ENCODE measurements at places on chromosomes 16 and 17.

- DNase-seq: no peak
Measured at GRCh38 chr17:42459256-42459800, 650 bp downstream of the ATP6V0A1 start.

- no peak for DNase-seq
Measured at GRCh38 chr17:57355090-57355859, 99.0 kb downstream of the MSI2 start.

GRCh38 chr16:85148931-85149330 is 36.7 kb upstream of the CIBAR2 start:
- no peak for DNase-seq

DNA sequence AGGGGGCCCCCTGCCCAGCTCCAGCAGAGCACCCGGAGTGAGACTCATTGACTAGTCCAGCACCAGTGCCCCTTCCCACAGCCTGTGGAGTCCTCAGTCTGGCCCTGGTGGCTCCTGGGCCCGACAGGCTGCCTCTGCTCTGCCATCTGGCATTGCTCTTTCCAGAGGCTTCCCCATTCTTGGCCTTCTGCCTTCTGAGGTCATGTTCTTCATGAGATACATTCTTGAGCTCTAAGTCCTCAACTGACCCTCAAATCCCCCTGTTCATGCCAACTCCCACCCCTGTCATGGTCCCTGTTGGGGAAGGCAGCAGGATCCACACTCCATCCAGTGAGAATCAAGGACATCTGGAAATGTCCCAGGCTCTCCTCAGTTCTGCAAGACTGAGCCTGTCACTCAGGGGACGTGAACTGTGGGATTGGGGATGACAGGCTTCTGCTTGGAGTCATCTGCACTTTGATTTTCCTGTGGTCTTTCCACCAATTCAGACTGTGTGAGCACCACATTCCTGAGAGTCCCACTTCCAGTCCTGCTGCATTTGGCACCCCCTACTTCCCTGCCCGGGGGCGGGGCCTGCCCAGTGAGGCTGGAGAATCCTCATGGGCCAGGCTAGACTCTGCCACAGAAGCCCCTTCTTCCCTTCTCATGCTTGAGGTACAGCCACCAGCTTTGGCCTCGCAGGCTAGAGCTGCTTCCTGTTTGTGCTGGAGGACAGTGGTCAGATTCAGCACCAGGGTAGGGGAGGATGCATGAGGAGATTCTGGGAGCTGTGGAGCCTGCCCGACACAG is 2.7 kb downstream of the TRPV2 start:
- DNase-seq: no peak

DNA sequence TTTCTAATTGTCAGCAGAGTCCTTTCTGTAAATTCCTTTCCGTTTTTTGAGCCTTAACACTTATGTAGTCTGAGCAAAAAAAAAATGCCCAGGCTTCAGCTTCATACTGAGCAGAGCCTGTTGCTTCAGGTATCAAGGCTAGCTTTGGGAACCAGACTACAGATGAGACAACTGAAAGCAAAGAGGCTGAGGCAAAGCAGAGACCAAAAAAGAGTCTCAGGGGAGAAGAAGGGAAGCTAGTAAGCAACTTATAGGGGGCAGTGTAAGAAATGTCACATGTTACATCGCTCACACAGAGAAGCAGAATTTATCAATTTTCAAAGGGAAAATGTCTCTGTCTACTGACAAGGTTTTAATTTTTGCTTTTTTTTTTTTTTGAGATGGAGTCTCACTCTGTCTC is 3.3 kb downstream of the HASPIN start:
- no peak for DNase-seq

- DNase-seq: no peak
Measured at GRCh38 chr17:29140051-29140621, 40.1 kb downstream of the MYO18A start.

DNA sequence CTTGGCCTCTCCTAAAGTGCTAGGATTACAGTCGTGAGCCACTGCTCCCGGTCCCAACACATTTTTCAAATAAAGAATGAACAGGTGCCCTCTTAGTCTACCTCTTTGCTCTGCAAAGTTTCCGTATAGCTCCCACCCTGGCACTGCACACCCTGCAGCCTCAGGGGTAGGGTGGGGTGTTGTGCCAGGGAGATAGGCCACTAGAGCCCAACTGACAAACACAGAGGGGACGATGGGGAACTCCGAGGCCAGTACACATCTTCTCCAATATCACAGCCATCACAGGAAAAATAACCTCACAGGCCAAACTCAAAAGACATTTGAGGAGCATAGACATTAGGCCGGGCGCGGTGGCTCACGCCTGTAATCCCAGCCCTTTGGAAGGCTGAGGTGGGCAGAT is 2.7 kb upstream of the SLC12A4 start:
- no peak for DNase-seq

DNA sequence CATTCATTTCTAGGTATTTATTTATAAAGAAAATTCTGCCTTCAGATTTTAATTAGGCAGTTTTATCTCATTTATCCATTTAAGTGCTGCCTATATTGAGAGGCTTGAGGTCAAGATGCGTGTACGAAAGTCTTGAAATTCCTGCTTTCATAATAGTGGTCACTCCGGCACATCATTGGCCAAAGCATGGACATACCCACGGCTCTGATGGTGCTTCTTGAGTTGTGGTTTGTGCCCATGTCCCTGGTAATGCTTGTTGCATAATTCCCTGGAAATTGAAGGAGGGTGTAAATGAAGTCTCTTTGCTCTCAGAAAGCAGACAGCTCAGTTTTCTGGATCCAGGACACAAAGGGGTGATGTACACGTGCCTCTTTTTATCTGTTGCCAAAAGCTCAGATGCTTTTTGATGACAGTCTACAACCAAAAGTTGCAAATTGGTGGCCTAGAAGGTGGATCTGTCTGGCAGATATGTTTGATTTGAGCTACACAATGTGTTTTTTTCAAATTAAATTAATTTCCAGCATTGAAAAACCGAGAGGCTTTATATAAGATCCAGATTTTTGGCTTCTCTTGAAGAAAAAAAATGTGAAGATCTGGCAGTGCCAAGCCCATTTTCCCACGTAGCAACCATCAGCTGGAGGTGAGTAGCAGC is 94.4 kb downstream of the SHISA9 start:
- DNase-seq: no peak

DNA sequence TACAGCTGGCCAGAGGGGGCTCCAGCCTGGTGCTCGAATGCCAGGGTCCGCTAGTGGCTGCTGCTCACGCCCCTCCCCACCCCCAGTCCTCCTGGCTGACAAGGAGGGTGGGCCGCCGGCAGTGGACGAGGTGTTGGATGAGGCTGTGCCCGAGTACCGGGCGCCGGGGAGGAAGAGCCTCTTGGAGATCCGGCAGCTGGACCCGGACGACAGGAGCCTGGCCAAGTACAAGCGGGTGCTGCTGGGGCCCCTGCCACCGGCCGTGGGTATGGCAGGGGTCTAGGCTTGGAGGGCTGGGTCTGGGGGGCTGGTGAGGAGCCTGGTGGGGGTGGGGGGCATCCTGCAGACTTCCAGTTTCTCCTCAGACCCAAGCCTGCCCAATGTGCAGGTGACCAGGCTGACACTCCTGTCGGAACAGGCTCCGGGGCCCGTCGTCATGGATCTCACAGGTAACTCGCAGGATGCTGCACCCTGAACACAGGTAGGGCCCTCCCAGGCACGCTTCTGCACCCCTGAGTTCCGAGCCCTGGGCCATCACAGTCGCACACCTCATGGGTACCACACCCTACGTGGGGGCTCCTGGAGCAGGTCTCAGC is 1.2 kb upstream of the PDIA2 start:
- DNase-seq: no peak

DNA sequence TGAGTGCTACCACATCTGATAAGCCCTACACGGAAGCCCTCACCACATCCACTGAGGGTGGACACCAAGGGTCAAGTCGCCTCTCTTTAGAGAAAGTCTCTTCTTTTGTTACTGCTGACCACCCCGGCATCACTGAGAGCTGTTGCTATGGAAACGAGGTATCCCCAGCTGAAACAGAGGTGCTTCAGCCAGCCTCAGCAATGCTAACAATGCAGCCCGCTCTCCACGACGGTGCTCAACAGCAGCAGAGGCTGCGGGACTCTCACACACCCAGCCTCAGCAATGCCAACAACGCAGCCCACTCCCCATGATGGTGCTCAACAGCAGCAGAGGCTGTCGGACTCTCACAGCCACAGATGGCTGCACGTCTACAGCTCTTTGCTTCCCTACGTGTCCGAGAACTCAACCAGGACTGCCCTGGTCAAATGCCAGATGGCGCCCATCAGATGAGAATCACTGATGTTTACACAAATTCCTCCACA is 41.4 kb downstream of the VPS53 start:
- DNase-seq: no peak

DNA sequence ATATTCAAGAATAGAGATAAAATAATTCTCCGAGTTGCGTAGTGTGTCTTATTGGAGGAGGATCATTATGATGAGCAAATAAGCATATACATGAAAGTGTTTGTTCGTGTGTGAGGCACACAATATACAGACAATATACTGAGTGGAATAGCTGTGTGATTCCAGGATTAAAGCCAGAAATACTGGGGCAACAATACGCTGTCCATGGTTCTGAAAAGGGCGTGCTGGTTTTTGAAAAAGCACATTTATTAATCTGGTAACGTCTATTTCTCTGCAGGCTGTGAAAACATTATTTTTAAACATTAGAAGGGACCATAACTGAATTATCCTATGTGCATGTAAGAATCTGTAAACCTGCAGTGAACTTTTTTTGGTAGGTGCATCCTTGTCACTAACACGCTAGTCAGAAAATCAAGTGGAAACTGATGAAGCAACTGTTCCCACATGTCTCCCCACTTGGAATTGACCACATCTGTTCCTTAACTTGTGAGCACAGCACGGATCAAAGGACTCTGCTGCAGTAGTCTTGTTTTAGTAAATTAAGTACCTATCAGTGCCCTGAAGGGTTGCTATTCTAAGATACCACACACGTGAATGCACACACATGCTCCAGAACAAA is 346.0 kb downstream of the GRIN2A start:
- no peak for DNase-seq

DNA sequence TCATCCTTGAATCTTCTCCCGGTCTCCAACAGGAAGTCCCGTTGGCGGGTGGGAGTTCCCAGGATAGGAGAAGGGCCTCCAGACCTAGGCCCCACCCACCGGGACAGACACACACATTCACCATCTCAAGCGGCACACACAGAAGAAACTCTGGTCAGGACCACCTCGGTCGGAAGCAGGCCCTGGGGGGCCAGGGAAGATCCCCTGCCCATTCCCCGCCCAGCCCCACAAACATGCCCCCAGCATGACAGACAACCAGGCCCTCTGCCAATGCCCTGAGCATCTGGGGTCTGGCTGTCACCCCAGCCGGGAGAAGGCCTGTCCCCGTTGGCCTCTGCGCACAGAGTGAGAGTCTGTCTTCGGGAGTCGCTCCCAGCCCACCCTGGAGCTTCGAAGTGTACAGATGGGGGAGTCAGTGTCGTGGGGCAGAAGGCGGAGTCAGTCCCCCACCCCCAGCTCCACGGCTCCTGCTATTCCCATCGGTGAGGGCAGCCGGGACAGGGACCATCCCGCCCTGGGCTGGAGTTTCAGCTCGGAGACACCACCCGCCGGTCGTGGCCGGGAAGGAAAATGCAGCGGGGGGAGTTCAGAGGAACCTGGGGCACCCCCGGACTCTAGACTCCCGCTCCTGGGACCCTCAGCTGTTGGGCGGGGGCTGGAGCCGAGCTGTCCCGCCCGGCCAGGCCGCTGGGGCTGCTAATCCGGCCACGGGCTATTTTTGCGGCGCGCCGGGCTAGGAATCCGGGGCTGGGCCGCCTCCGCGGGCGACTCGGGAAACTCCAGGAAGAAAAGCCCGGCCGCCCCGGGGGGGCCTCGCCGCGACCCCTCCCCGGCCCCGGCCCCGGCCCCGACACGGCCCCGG is 660 bp downstream of the RHBDF1 start:
- DNase-seq: no peak

All from NCI-H2081 treated with DMSO at 0.1 percent for 48 hours (cell line).